ENCODE measurements at places on chromosomes 3 and 15.
A peak's percentile ranks its signal among the peaks of the same experiment; 100 is the strongest.

DNA sequence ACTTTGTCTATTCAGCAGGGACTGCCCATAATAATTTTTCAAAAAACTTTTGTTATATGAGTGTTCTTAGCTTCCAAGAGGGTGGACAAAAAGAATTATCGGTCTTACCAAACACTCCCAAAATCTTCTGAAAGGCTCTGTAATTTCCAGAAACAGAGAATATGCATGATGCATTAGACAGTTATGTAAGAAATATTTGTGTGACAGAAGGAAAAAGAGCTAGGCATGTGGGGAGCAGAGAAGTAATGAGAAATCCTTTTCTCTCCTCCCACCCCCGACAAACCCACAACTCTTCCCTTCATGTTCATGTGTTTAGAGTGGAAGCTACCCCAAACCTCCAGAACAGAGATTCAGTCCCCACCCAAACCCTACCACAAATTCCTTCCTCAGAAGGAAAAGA, 86.8 kb downstream of the MYO5A start:
- no peak for DNase-seq

- no peak for DNase-seq
Measured at GRCh38 chr3:147413686-147414389, 4.7 kb downstream of the ZIC1 start.

DNA sequence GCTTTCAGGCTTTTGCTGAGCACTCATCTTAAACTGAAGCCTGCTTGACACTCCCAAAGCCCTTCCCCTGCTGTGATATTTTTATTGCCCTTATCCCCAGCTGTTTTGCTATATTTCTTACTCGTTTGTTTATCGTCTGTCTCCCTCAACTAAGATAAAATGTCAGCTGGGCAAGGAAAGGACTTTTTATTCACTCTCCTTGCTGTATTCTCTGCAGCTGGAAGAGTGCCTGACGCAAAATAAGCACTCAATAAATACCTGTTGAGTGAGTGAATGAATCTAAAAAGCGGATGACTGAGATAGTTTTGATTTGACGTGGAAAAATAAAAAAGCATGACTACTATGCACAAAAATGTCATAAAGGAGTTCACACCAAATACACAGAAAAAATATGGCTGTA, 84.8 kb upstream of the POMGNT2 start:
- DNase-seq = peak; percentile 89

- DNase-seq = peak; percentile 77
Measured at GRCh38 chr15:101250341-101250831, 1.5 kb downstream of the CHSY1 start.

DNA sequence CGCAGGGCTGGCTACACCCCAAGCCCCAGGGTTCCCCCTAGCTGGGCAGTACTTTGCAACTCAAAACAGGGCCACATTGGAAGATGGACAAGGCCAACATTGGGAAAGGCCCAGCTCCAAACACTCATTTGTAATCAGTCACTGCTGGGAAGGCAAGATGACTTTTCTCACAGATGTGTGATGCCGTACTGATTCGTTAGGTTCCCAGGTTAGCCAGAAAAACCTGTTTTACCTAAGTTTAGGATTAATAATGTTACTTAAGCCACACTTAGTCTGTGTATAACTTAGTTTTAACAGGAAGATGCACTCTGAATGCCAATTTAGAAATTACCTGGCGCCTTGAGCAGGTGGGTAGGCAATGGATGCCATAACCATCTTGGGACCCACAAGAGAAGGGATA, 71.0 kb downstream of the ITGB5 start:
- no peak for DNase-seq

DNA sequence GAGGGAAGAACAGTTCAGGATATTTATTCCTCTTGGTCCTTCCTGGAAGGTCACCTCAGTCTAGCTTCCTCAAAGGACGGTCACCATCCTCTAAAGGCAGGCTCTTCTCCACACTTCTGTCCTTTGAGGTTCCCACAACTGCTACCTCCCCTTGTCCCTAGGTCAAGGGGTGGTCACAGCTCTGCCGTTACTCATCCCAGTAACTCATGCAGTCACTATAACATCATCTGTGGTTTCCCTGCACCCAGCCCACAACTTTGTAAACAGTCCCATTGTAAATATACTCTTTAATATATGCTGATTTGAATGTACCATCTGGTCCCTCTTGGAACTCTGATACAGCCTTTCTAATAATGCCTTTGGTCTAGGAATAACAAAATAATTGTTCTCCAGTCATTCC, 887.4 kb downstream of the FHIT start:
- peak; percentile 24 for DNase-seq

DNA sequence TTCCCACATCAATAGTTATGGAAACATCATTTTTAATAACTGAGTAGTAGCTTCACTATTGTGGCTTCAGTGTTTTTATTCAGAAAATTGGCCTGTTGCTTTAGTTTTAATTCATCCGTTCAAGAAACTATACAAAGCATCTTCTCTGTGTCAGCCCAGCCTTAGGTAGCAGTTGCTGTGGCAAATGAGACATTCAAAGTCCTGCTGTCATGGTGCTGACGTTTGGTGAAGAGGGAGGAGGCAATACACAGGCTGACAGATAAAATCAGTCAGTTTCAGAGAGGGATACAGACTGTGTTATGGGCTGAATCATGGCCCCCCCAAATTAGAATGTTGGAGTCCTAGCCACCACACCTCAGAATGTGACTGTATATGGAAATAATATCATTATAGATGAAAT, 56.5 kb downstream of the SLC7A14 start:
- DNase-seq = no peak

- DNase-seq = peak; percentile 54
Measured at GRCh38 chr15:71103102-71103676, 12.1 kb upstream of the THSD4 start.

GRCh38 chr3:117547956-117548550, 838.5 kb downstream of the TUSC7 start:
- peak; percentile 43 for DNase-seq

GRCh38 chr3:180253283-180253682, 216.5 kb upstream of the PEX5L start:
- DNase-seq = no peak

GRCh38 chr15:69887009-69887408, 210.7 kb downstream of the TLE3 start:
- DNase-seq = no peak

GRCh38 chr3:38167591-38167990, 2.3 kb downstream of the OXSR1 start:
- DNase-seq = peak; percentile 13

DNA sequence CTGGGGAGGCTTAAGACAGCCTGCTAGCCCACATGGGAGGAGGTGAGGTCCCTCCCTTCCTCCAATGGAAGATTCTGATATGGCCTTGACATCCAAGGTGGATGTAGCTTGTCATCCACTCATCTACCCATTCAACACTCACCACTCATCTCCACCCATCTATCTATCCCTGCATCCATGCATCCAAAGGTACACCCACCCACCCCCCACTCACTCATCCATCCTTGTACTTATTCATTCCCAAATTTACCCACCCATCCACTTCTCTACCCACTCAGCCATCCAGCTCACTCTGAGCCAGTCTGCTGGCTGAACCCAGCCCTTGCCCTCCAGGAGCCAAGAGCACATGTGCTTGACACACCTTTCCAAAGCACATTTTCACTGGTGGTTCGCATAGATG, 189.7 kb downstream of the TLE3 start:
- no peak for DNase-seq

DNA sequence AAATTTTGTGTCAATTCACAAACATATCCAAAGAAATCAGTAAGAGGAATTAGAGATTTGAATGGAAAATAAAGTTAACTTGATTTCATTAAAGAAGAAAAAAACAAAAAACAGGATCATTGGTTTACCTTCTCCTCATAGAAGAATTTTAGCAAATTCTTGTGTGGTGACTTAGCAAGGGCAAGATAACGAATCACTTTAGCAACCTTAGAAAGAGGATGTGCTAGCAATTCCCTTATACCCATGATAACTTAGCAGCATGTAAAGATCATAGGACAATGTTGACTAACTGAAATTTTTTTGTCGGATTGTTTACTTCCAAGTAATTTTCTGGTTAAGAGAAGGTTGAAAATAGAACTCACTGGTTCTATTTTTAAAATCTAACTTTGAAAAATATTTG, 609.3 kb downstream of the GBE1 start:
- no peak for DNase-seq

DNA sequence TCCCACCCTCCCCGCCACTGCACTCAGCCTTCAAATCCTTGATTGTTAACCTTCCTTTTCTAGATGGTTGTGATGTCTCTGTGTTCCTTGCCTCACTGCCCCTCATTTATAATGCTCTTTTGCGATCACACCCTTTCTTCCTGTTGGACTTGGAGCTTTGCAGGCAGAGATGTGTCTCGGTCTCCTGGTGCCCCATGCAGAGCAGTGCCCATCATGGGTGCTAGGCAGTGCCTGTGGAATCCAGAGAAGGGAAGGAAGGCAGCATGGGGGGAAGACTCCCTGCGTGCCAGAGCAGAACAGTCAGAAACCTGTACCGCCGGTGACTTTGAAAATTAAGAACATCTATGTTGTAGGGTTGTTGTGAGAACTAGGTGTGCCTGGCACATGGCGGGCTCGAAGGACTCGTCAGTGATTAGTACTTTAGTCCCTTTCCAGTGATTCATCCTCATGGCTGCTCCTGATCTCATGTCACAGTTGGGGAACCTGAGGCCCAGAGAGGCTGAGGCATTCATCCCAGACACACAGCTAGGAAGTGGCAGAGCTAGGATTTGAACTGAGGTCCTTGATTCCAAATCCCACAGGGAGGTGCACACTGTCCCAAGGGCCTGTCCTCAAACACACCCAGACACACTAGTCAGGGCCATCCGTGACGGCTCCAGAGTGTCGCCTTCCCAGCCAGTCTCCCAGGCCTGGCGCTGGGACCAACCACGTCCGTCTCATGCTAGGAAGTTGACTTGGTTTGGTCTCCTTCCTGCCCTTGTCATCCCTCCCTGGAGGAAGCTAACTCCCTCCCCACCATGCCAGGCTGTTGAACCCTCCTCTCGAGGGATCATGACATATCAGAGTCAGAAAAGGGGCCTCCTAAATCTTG, 58.3 kb downstream of the SMAD6 start:
- no peak for DNase-seq

DNA sequence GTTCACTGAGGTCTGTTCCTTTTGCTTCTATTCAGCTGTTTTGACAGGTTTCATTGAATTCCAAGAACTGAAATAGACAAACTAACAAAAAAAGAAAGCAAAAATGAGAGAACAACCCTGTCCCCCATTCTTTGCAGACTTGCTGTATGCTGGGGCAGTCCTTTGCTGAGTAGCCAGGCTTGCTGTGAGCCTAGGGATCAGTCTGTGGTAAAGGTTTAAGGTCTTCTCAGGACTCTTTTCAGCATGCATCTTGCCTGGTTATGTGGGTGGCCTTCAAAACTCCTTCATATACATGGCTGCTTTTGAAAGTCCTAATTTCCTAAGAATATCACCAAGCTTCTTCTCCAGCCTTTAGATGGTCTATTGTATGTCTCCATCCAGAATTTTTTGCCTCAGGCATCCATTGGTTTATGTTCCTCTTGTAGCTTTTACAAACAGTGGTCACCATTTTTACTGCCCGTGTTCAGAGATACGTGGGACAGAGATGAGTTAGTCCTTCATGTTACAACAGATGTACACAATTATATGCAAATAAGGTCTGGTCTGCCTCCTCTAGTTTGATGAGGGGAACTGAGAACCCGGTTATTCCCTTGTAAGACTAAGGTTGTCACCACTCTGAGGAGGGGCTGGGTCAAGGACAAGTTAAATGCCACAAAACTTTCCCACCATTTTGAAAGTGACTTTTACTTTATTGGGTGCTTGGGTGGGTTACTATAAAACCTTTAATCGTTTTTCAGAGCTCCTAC, 41.4 kb downstream of the SACM1L start:
- no peak for DNase-seq

- no peak for DNase-seq
Measured at GRCh38 chr3:52596658-52597265, 60.4 kb downstream of the UQCC5 start.

DNA sequence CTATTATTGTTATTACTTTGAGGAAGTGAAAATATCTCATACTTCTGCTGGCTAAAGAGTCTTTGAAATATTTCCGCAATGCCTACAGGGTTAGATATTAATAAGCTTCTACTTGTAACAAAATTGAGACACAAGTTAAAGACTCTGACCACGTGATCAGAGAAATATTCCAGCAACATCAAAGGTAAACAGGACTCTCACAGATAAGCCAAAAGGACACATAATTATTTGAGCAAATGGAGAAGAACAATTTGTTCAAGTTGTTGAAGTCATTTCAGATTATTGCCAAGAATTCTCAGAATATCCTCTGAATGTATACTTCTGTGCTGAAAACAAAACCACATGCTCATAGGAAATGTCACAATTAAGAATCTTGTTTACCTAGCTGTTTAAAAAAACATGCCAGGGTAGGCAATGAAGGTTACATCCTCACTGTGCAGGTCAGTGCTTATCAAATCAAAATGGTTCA, 225.8 kb upstream of the ALCAM start:
- DNase-seq = peak; percentile 47

GRCh38 chr3:134608023-134608770, 42.6 kb downstream of the KY start:
- DNase-seq = peak; percentile 18

- DNase-seq = no peak
Measured at GRCh38 chr3:103624271-103624670, 1189.5 kb downstream of the ZPLD1 start.

- no peak for DNase-seq
Measured at GRCh38 chr3:197687570-197687969, 49.1 kb downstream of the RUBCN start.

DNA sequence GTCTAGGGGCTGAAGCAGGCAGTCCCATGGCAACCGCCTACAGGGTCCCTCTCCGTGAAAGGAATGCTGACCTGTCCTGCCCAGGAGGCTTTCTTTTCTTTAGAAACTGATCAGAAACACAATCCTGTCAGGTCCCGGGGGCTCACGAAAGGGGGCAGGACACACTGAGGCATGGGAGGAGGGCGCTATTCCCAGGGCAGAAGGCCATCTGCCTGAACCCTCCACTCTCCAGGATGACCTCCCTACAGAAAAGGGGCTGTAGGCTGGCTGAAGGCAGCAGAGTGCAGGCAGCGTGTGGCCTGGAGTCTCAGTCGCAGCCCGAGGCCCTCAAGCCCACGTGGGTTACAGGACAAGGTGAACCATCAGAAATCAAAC, 18.4 kb upstream of the LRRK1 start:
- no peak for DNase-seq
